ENCODE measurements at places on chromosomes 11 and 22.

DNA sequence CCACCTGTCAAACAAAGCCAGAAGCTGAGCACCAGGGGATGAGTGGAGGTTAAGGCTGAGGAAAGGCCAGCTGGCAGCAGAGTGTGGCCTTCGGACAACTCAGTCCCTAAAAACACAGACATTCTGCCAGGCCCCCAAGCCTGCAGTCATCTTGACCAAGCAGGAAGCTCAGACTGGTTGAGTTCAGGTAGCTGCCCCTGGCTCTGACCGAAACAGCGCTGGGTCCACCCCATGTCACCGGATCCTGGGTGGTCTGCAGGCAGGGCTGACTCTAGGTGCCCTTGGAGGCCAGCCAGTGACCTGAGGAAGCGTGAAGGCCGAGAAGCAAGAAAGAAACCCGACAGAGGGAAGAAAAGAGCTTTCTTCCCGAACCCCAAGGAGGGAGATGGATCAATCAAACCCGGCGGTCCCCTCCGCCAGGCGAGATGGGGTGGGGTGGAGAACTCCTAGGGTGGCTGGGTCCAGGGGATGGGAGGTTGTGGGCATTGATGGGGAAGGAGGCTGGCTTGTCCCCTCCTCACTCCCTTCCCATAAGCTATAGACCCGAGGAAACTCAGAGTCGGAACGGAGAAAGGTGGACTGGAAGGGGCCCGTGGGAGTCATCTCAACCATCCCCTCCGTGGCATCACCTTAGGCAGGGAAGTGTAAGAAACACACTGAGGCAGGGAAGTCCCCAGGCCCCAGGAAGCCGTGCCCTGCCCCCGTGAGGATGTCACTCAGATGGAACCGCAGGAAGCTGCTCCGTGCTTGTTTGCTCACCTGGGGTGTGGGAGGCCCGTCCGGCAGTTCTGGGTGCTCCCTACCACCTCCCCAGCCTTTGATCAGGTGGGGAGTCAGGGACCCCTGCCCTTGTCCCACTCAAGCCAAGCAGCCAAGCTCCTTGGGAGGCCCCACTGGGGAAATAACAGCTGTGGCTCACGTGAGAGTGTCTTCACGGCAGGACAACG lies 11.7 kb downstream of the CXCR5 start:
- peak; percentile 62 for DNase-seq

GRCh38 chr11:73158356-73159051 lies 16.4 kb upstream of the FCHSD2 start:
- no peak for DNase-seq

GRCh38 chr11:2287091-2287490 lies 14.6 kb downstream of the C11orf21 start:
- no peak for DNase-seq

DNA sequence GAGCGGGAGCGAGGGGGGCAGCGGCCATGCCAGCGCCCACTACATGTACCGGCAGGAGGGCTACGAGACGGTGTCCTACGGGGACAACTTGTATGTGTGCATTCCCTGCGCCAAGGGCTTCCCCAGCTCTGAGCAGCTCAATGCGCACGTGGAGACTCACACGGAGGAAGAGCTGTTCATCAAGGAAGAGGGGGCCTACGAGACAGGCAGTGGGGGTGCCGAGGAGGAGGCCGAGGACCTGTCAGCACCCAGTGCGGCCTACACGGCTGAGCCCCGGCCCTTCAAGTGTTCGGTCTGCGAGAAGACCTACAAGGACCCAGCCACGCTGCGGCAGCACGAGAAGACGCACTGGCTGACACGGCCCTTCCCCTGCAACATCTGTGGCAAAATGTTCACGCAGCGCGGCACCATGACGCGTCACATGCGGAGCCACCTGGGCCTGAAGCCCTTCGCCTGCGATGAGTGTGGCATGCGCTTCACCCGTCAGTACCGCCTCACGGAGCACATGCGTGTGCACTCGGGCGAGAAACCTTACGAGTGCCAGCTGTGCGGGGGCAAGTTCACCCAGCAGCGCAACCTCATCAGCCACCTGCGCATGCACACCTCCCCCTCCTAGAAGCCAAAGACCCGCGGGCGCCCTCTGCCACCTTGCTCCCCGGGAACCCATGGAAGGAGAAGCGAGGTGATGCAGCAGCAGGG lies 20.9 kb upstream of the TMEM191C start:
- no peak for DNase-seq

GRCh38 chr11:36985562-36985961 lies 387.5 kb upstream of the RAG2 start:
- no peak for DNase-seq

DNA sequence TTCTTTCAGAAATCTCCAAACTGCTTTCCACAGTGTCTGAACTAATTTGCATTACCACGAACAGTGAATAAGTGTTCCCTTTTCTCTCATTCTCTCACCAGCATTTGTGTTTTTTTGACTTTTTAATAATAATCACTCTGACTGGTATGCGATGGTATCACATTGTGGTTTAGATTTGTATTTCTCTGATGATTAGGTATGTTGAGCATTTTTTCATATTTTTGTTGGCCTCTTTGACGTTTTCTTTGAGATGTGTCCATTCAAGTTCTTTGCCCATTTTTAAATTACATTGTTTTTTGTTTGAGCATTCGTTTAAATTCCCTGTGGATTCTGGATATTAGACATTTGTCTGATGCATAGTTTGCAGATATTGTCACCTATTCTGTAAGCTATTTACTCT lies 1639.6 kb upstream of the TENM4 start:
- DNase-seq: no peak

- DNase-seq: no peak
These were observed 48.0 kb downstream of the FAT3 start for GRCh38 chr11:92272651-92273050.

DNA sequence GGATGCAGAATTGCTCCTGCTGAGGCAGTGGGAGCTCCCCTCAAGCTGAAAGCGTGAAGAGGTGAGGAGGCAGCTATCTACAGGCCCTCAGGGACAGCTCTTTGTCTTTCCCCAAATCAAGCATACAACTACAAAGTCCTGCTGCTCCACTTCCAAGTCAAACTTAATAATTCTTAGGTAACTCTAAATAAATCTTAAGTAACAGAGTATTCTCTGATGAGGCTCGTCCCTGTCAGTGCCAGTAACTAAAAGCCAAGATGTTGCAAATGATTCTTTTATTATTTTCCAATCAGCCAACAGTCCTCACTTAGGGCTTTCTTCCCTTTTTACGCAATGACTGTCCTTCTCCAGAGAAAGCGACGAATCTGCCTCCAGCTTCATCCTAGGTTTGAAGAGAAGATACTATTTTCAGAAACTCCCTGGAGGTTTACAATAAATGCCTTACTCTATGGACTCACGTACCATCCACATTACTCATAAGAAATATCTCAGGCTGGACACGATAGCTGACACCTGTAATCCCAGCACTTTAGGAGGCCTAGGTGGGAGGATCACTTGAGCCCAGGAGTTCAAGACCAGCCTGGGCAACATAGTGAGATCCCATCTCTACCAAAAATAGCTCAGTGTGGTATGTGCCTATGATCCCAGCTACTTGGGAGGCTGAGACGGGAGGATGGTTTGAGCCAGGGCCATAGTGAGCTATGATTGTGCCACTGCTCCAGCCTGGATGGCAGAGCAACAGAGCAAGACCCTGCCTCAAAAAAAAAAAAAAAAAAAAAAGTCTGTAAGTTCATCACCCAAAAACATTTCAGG lies 3.1 kb upstream of the C22orf39 start:
- no peak for DNase-seq

- DNase-seq: no peak
These were observed 5.5 kb upstream of the TMPRSS13 start for GRCh38 chr11:117934526-117935307.

DNA sequence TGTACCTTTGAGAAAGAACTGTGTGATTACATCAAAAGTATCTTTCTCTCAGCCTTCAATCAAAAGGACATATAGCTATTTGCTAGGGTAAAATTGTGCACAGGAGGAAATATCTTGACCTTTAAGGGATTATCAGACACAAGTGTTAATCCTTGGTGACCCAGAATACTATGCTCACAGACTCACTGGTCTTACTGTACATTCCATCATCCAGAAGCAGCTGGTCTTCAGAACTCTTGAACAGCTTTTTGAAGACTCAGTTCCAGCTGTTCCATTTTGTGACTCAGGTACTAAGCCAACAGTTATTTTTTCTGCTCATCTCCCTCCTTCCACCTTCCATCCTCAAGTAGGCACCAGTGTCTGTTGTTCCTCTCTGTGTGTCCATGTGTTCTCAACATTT lies 19.8 kb downstream of the ZBED5 start:
- no peak for DNase-seq
